ENCODE measurements at places on chromosomes 3 and 15.

- no peak for DNase-seq
These were observed 23.0 kb downstream of the IGF1R start for GRCh38 chr15:98671060-98672008.

GRCh38 chr3:31768479-31769125 is 212.5 kb downstream of the OSBPL10 start:
- DNase-seq = peak; percentile 45

DNA sequence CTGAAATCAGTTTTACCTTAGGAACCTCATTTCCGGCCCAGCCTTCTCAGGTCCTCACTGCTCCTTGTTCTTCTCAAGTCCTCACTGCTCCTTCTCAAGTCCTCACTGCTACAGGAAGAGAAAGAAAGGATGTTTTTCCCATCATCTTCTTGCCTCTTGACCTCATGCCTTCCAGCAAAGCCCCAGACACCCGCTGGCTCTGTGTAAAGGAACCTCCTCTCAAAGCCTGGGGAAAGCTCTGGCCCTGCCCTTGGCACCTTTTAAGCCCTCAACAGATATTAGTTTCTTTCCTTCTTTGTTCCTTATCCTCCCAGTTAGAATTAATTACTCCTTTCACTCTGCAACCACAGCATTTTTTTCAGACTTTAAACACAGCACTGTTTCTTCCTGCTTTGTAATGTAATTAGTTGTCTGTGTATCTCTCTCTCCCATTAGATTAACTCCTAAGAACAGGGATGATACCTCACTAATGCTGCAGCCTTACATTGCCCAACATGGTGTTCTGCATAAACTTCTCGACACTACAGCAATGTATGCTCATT is 4.0 kb upstream of the WDR49 start:
- DNase-seq = no peak

- no peak for DNase-seq
These were observed 24.5 kb downstream of the ARL14 start for GRCh38 chr3:160701490-160701889.

GRCh38 chr3:129608087-129608935 is 1.8 kb upstream of the PLXND1 start:
- DNase-seq = no peak

GRCh38 chr3:108031895-108032294 is 58.9 kb downstream of the CD47 start:
- DNase-seq = no peak

DNA sequence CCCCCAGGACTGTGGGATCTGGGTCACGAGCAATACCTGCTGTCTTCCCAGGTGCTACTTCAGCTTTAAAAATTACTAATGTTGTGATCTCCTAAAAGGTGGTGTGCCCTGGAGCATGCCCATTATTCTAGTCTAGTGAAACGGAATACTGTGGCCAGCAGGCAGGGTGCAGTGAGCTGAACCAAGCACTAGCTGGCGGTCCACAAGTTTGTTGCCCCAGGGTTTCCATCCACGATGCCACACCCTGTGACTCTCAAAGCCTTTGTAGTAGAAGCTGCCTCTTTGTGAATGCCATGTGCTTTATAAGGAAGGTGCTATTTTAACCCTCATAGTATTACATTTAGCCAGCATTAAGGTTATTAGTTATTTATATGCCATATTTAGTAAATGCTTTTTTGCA is 49.1 kb downstream of the PXYLP1 start:
- DNase-seq = no peak

GRCh38 chr3:183435661-183436060 is 7.2 kb upstream of the MCF2L2 start:
- DNase-seq = no peak

- DNase-seq = no peak
These were observed 17.7 kb upstream of the CGNL1 start for GRCh38 chr15:57358571-57358970.

GRCh38 chr3:40490916-40491315 is 14.0 kb downstream of the ZNF619 start:
- DNase-seq = no peak

GRCh38 chr15:35545824-35546510 is at the start of gene DPH6:
DPH6 (minus strand) TSS chr15:35546165; CDS start chr15:35546141, 24 bp downstream.
- peak; percentile 67 for DNase-seq

GRCh38 chr3:17798000-17798399 is 55.6 kb upstream of the TBC1D5 start:
- no peak for DNase-seq

- DNase-seq = no peak
These were observed 377.3 kb downstream of the MECOM start for GRCh38 chr3:169286214-169286613.

DNA sequence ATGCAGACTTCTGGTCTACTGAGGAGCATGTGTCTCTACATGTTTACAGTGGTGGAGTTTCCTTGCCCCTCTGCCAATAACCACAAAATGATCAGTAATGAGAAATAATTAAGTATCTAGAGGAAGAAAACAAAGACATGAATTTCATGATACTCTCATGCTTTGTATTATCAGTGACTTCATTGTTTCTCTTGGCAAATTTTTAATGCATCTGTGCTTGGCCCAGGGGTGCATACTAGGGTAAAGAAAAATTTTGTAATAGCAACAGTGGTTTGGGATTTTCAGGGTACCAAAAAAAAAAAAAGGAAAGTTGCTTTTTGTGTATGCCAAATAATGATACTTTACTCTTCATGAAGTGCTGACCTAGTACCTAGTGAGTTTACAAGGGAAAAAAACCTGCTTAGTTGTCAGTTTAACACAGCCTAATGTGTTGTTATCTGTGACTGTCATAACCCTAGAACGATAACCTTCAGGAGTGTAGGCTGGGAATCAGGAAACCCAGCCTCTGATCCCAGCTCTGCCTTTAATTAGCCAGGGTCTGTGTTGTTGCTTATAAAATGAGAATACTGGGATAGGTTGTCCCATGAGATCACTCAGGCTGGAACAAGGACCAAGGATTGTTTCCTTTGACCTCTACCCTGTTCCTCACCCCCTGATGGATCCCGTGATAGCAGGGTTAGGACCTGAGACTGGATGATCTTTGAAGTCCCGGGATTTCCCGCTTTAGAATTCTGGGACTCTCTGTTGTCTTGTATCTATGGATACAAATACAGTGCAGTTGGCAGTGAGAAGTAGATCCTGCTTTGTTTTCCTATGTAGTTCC is 117.5 kb downstream of the CMSS1 start:
- no peak for DNase-seq

DNA sequence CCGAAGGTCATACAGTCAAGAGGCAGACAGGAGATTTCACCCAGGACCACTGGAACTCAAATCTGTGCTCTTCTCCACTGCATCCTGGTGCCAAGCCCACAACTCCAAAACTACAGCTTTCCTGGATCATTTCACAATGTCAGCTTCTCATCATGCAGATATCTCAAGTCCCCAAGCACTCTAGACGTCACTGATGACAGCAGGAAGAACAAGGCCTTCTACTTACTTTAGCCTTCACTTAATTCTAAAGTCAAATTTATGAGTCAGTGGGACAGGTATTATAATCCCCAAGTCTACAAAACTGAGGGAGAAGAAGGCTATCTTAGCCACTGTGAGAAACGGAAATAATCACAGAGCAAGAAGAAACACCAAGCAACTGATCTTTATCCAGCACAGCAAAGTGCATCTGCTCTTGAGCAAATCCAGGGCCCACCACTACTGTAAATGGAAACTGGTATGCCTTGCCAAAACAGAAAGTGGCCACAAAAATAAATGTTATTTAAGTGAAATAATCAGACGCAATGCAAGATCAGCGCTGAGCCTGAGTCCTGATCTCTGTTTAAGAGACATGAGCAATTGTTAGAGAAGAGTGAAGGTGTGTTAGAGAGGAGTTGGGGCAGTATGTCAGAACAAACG is 928 bp downstream of the RAD18 start:
- DNase-seq = no peak

- DNase-seq = no peak
These were observed 46.1 kb upstream of the TMCO5A start for GRCh38 chr15:37888356-37888755.

Measured in HEK293T (cell line).